Activated CD4-positive, alpha-beta T cell treated with anti-CD3 and anti-CD28 coated beads, Interleukin-2, Interleukin-6, amounts not matched to agents 100 ng/mL and 50 ng/mL, durations not matched to agents 16 hours and 8 hours (primary cell): ENCODE measurements at places on chromosomes 5 and 9.
A peak's percentile ranks its signal among the peaks of the same experiment; 100 is the strongest.

DNA sequence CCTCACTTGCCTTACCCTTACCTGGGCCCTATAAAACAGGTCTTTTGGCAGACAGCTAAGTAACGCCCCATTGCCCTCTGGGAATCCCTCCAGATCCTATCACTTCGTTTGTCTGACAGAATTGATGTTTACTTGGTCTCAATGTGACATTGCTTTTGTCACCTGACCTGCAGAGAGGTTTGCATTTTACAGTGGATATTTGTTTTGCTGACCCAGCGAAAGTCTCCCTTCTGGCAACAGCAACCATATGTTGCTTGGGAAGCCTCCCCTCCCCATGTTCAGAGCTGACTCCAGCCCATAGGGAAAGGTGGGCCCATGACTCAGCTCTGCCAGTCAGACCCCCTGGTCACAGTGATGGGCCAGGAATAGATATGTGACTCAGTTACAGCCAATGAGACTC lies 54.0 kb upstream of the LARP1 start:
- no peak for DNase-seq

DNA sequence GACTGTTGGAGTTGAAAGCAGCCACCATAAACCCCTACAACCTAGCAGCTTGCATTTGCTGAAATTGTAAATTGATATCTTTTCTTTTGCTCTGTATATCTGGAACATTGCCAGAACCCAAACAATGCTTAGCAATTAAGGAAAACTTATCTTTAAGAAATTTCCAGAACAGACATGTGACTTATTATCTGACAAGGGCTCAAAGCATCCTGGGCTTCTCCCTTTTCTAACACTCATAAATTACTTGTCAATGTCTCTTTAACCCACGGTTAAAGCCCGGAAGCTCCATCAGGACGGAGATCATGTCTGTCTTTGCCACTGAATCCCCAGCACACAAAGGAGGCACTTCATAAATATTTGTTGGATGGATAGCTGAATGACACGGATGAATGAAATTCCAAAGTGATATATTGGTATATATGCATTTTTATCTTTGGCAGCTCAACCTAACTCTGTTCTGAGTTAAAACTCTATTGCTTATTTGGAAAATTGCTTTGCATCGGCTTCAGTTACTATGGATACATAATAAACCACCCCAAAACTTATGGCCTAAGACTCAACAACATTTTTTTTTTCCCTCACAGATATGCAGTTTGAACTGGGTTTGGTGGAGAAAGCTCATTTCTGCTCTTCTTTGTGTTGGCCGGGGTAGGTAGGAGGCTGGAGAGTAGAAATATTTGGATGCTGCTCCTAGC lies 103.1 kb upstream of the CLINT1 start:
- DNase-seq: no peak

- DNase-seq: no peak
Measured at GRCh38 chr9:94908011-94908563, 181.6 kb downstream of the AOPEP start.

DNA sequence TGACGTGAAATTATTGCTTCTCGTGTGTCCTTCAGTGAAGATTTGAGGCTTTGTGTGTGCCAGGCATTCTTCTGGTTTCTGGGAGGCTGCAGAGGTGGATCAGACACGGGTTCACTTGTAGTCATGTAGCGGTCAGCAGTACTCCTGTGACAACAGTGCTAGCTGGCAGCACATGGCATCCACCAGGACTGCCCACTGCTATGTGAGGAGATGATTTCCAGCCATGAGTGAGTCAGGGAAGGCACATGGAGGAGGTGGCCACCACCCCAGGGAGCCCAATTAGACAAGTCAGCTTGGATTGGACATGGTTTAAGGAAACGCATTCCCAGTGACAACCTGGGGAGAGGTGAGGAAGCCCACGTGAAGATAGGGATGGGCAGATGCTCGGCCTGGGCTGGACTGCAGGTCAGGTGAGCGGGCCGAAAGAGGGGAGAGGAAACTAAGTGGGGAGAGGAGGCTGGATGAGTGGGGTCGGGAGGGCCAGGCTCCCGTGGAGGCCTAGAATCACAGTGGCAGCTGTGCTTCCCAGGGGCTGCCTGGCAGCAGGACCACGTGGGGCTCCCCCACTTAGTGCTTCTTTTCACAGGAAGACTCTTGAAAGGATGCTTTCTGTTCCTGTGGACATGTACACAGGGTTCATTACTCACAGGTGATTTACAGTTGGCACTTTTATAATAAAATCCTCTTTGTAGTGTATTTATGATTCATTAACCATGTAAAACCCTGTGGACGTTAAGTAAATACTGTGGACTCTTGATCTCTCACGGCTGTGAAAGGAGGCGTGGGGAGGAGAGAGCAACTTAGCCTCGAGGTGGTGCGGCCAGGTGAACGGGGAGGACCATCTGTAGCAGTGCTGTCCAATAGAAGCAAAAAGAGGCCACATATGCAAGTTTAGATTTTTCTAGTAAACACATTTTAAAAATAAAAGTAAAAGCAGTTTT lies 80.0 kb upstream of the OTULINL start:
- no peak for DNase-seq

- no peak for DNase-seq
Measured at GRCh38 chr5:40914835-40915234, 5.5 kb downstream of the C7 start.

DNA sequence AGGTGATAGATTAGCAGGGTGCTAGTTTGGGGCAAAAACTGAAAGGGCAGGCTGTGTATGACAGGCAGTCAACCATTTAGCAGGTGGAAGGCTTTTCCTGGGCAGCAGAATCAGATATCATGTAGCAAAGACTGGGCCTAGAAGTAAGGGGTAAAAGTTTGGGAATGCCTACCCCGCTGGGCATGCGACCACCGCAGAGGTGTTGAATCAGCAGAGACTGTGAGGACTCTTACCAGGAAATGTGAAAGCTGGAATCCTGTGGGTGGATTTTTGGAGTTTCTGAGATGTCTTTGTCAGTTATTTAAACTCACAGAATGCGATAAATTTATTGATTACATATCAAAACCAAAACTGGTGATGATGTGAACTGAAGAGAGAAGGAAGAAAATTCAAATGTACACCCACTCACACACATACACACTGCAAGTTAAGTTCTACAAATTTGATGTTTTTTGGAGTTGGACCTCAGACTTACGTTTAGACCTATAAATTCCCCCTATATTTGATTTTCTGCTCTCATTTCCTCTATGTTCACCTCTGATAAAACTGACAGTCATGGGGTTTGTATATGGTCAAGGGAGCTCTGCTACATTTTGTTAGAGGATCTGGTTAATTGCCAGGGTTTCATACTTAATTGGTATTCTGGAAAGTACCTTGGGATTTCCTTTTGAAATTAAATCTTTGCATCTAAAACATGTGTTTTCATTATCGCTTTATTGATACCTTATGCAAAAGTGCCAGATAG lies 333.6 kb downstream of the CSNK1G3 start:
- no peak for DNase-seq

GRCh38 chr9:96379461-96379860 lies 4.0 kb downstream of the SLC35D2 start:
- no peak for DNase-seq

DNA sequence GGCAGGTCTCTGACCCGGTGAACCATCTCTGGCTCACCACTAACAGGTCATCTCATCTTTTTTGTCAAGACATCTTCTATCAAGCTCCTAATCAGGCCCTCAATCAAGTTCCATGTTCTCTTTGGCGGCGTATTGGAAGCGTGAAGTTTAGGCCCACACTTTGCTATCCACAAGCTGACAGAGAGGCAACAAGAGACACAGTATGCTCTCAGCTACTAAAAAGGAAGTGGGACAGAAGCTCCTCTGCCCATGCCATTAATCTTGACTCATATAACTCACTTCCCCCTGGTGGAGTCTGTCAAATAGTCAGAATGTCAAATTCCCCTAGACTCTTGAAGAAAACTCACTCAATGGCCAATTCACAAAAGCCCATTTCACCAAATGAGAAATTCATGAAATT lies 77.6 kb upstream of the TMC1 start:
- peak; percentile 84 for DNase-seq

DNA sequence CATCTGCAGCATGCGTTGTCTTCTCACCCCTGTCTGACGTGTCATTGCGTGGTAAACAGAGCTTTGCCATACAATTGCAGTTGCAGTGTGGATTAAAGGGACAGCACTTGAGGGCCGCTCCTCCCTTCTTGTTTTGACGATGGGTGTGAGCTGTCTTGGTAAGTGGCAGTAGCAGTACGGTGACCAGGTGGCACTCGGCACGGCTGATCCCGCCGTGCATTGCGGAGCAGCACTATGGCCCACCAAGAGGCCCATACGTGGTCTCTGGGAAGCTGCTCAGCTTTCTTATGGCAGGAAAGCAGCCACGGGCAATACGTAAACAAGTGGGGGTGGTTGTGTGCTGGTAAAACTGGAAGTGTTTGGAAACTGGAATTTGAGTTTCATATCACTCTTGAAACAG lies 25.1 kb downstream of the EHMT1 start:
- DNase-seq: no peak

GRCh38 chr5:146529984-146530383 lies 14.0 kb upstream of the GPR151 start:
- DNase-seq: no peak

- no peak for DNase-seq
Measured at GRCh38 chr5:159800131-159800840, 116.0 kb upstream of the ADRA1B start.

GRCh38 chr9:15157381-15157780 lies 149.6 kb downstream of the TTC39B start:
- no peak for DNase-seq

GRCh38 chr9:91776409-91777291 lies 173.4 kb downstream of the ROR2 start:
- no peak for DNase-seq

GRCh38 chr5:37490120-37490810 lies 111.1 kb downstream of the WDR70 start:
- no peak for DNase-seq

GRCh38 chr5:99317136-99317535 lies 388.3 kb upstream of the CHD1 start:
- no peak for DNase-seq

DNA sequence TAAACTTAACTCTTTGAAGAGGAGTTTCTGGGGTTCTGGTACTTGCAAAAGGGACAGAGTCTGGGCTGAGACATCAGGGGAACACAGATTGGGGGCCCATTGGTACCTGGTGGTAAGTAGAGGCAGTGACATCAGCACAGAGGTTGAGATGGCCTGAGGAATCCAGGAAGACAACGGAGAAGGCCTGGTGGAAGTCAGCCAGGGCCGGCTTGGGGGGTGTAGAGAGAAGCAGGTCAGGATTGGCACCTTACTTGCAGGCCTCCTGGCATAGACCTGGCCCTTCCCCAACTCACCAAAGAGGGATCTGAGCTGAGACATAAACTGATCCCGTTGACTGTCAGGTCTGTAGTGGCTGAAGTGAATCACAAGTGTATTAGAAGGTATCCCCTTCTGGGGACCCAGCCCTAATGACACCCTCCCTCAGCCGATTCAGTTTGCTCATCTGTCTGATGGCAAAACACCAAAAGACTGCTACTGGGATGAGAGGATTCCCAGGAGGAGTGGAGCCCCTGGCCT lies 5.5 kb downstream of the NOL6 start:
- no peak for DNase-seq

DNA sequence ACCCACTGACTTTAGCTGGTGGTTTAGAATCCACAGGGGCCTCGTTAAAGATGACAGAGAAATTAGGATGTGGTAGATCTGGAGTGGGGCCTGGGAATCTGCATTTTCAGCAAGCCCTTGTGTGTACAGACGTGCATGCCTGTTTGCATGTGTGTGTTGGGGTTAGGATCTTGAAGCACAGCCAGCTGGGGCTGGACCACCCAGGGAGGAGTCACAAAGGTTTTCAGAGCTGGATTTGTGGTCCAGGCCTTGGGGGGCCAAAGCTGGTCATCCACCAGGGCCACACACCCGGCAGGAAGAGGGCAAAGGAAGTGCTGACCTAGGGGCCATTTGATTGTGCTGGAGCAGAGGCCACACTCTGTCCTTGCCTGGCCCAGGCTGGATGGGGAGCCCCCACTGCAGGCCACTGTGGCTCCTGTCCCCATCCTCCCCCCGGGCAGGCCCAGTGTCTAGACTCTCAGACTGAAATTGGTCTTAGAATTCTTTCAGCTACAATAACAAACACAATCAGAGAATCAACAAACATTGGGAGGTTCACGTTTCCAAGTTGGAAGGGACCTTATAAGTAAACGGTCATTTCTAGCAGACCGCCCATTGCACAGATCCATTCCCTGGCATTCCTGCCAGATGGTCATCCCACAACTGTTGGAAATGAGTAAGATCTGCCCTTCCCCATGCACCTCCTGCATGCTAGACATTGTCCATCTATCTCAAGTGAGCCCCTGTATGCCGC lies 10.3 kb downstream of the CDX1 start:
- no peak for DNase-seq

DNA sequence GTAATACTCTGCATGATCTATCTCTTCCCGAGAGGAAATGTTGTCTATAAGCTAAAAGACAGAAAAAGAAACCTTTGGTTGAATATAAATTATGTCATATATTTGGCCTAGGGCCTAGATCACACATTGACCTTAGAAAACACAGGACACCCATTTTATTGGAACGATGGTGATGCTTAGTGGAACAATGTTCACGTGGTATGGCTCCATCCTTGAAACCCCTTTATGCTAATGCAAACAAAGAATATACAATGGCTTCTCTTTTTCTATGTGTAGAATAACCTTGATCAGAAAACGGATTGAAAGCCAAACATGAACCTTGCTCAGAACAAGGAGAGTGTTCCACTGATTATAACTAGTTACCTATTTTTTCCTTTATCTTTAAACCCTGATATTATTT lies 24.5 kb downstream of the MRPS27 start:
- DNase-seq: no peak

DNA sequence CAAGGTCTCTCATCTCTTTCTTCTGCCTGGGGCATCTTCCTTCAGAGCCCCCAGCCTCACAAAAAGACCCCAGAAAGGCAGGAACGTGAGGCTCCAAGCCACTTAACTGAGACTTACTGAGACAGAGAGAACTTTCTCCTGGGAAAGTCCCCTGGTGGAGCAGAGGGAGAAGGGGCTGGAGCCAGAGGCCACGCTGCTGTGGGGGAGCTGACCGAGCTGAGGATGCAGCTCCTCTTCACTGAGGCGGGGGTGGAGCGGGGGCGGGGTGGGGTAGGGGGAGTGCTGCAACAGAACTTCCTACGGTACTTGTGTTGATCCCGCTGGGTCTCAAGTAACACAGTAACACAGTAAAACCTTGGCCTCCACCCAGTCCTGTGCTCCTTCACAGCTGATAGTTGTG lies 204.0 kb downstream of the FSTL4 start:
- no peak for DNase-seq

DNA sequence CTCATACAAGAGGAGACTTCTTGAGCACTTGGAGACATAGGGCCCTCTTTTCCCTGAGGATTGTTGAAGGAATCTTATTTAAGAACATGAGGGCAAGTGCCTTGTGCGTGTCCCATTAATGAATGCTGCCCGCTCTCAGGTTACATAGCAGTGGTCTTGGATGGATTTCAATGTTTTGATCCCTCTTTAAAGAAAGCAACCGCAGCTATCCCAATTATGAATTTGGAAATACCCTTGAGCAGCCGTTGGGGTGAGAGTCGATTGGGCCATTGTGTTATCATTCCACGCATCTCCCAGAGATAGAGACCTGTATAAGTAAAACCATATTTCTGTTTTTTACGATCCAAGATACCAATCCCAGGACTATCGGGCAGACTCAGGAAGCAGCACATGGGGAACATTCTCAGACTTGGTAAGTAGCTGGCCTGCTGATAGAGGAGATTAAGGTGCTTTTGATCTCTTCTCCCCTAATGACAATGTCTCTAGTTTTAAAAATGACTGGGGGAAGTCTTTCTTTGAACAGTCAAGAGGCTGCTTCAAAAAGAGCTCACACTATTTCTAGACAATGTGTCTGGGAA lies 145.3 kb downstream of the MACROH2A1 start:
- no peak for DNase-seq

GRCh38 chr9:78605041-78606000 lies 308.4 kb downstream of the PSAT1 start:
- no peak for DNase-seq
